ENCODE measurements at places on chromosomes 5 and 9.

GRCh38 chr5:37840053-37841034 is 503 bp upstream of the GDNF start:
- DNase-seq, result no peak

GRCh38 chr5:32754284-32754683 is 43.2 kb downstream of the NPR3 start:
- DNase-seq, result no peak

- no peak for DNase-seq
These were observed 65.1 kb downstream of the GRIA1 start for GRCh38 chr5:153555420-153556114.

GRCh38 chr9:113474360-113475028 is 11.0 kb downstream of the RGS3 start:
- DNase-seq, result no peak

- peak; percentile 25 for DNase-seq
These were observed 47.1 kb upstream of the CTSL start for GRCh38 chr9:87678650-87679355.

- DNase-seq, result no peak
These were observed 210.1 kb downstream of the MTRR start for GRCh38 chr5:8079056-8079455.

GRCh38 chr5:912280-913091 is 19.8 kb downstream of the TRIP13 start:
- no peak for DNase-seq

DNA sequence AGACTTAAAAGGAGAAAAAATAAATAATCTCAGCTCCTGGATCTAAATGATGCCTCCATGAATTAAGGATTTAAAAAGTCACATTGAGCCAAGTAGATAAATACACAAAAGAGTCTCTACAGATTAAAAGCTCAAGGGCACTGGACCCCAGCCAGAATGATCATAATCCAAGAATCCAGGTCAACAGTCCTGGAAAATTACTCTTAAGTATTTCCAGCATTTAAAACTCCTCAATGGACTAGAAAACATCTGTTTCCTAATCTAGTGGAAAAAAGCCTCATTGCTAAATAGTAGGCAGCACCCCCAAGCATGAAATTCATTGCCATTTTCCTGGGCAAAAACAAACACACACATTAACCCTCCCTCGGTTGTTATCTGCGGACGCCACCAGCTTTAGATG is 96.8 kb downstream of the FRMD3 start:
- no peak for DNase-seq

GRCh38 chr5:96149546-96149945 is 187.9 kb upstream of the ELL2 start:
- DNase-seq, result no peak

DNA sequence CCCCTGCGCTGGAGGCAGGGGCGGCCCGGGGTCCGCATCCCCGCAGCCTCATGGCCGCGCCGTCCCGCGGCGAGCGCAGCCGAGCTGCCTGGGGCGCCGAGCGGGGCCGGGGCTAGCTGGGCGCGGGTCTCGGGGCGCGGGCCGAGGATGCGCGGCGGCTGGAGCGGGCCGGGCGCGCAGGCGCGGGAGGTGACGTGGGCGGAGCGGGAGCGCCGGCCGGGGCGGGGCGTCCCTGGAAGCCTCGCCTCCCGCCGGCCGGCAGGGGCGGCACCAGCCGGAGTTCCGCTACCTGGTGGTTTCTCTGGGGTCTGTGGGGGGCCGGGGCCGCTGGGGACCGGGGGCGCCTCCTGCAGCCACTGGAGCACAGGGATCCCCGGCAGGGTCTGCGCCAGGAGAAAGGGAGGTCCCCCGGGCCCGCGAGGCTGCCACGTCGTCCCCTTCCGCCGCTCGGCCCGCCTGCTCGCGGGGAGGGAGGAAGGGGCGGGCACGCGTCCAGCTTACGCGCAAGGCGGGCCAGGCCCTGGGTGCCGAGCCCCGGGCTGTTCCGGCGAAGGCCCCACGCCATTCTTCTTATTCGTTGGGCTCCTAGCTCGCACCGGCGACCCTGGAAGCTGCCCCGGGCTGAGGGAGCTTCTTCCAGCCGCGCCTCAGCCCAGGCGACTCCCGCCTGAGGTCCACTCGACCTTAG is at the start of gene LPCAT1:
Gene LPCAT1 (minus strand): TSS at position 168 of the 688 bp plus-strand sequence. CDS start 116 bp downstream, at position 52.
- peak; percentile 87 for DNase-seq

DNA sequence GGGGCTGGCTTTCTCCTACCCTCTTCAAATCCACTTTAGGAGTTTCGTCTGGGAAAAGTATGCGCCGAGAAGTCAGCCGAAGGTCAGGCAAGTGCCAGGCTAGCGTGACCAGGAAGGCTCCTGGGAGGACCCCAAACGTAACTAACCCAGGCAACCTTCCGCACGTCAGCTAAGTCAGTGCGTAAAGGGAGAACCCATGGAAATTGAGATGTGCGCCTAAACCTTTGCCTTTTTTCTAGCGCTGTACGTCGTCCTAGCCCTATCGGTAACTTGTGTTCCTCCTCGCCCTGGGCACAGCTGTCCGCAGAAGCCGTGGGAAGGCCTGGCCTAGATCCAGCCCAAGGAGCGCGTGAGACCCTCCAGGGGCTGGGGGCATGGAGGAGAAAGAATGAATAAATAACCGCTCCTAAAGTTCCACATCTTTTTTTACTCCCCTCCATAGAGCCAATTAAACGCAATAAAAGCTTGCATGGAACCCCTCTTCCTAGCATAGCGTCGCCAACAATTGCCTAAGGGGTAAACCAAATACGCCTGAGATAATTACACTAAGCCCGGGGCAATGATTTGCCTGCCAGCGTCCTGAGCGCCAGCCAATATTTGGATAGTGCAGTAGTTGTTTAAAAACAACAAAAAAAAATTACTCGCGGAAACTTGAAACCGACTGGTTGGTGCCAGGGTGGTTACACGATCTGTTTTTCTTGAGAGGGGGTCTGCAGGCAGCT is 4.0 kb upstream of the FOXB2 start:
- no peak for DNase-seq

GRCh38 chr5:76697670-76698069 is 18.3 kb upstream of the F2R start:
- no peak for DNase-seq

DNA sequence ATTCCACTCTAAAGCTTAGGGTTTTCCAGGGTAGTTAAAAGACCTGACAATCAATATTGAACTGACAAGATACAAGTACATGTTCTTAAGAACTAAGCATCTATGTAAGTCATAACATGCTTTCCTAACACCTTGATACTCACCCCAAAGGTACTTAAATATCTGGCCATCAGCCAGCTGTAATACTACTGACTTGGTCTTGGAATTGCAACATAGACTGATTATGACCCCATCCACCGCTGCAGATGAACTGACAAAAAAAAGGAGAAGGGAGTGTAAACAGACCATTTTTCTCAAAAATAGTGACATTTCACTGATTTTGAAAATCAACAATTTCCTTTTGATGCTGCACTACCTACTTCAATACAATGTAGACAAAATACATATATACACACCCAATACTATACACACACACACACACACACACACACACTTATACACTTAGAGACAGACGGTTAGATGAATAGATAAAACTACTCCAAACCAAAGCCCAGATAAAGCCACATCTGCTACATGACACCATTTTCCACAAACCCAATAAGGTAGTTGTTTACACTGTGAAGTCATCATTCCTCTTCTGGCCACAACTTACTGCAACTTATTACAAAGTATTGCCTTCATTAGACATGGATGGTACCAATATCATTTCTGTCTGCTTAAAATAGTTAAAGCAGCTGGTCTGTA is 30.4 kb downstream of the ELP1 start:
- no peak for DNase-seq

DNA sequence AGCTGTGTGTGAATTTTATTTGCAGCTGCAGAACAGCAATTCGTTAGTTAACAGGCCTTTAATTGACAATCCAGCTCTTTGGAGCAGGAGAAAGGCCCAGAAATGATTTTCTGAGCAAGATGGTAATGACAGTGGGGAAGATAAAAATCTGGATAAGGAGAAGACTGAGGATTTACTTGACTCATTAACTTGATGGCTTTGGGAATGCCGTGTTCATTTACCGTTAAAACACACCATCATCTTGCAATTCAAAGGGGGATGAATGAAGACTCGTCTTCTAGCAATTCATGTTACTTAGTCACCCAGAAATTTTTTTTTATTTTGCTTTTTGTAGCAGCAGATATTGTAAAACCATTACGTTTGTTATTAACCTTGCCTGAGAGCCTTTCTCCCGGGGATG is 52.0 kb downstream of the PTTG1 start:
- DNase-seq, result no peak

- no peak for DNase-seq
These were observed 205.2 kb upstream of the DAB2 start for GRCh38 chr5:39629946-39630345.

DNA sequence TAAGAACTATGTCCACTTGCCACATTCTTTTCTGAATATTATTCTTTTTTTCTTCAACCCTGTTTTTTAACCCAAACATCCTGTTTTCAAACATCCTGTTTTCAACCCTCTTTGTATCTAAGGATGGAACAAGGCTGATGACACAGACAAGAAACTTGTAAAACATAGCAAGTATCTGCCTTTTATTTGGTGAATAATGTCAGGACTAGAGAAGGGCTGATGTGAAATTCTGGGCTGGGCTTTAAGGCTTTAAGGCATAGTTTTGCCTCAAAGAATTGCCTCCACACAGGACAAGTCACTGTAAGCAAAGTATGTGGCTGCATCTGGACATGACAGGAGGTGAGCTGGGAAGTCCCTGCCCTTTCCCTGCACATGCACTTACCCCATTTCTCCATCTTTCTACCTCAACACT is 42.5 kb upstream of the RIC1 start:
- DNase-seq, result no peak

Measured in germinal center (tissue), 1 donor.